ENCODE measurements at places on chromosomes 1 and 21. TPM values are rescaled to one million over a fixed set of nuclear protein-coding genes. Genes with fewer than 3 reads are reported as not detected.

Gene ACTL8
- 0.12 TPM for total RNA-seq

Gene DAB1
- 0.12 TPM for total RNA-seq

Gene PLA2G2A
- total RNA-seq: not detected

Gene PTGFR
- 17.7 TPM for total RNA-seq

Gene GJA9
- 0.12 TPM for total RNA-seq

Gene NID1
- total RNA-seq: 113 TPM

Gene FAM151A
- total RNA-seq: not detected
